NCI-H460 (cell line): ENCODE measurements at places on chromosomes 6 and 20.

DNA sequence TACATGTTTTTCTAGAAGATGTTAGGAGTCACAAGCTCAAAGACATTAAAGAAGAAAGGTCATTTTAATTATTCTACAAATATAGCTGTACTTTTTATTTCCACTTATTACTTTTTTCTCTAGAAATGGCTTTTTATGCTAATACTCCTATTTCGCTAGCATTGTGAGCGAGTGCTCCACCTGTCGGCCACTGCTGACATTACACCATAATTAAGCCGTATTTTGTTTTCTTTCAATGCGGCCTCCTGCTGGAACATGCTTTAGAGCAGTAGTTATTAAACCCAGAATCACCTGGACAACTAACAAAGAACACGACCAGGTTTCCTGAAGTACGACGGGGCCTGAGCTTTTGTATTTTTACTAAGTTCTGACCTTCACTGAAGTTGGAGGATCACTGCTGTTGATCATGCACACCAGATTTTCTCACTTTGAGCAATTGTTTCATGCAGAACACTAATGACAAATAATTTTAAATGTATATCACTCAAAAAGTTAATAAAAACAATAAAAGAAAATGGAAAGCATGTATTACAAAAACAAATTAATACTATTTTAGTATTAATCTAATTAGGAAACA, 74.1 kb upstream of the PAK5 start:
- DNase-seq, result peak; percentile 31

GRCh38 chr6:20699402-20699801, 165.1 kb downstream of the CDKAL1 start:
- no peak for DNase-seq

DNA sequence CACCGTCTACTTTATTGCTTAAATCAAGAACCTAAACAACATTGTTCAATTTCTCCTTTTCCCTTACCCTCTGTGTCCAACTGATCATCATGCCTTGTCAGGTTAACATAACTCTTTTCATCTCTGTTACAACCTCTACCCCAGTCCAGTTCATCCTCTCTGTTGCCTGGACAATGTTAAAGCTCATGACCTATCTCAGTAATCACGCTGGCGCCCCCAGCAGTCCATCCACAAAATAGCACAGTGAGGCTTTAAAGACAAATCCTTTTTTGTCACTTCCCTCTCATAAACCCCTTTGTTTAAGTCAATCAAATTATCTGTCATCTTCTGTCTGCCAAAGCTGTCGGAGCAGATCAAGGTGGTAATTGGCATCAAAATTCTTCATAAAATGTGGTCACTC, 140.1 kb downstream of the QKI start:
- peak; percentile 42 for DNase-seq

GRCh38 chr20:16175322-16175961, 397.8 kb downstream of the KIF16B start:
- no peak for DNase-seq

DNA sequence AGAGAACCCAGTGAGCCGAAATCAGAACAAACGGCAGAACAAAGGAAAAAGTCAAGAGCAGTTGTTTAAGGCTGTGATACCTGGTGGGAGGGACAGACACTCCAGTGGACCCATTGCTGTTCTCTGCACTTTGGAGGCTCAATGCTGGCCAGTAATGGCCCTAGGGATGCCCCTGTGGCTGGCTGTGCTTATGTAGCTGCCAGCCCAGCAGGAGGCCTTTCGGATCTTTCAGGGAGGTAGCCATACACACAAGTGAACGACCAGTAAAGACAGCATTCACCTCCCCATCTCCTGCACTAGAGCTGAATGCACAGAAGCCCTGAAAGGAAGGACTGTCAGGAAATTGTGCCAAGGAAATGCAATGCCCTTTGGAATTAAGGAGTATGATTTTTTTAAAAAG, 34.3 kb downstream of the GPLD1 start:
- DNase-seq, result no peak

DNA sequence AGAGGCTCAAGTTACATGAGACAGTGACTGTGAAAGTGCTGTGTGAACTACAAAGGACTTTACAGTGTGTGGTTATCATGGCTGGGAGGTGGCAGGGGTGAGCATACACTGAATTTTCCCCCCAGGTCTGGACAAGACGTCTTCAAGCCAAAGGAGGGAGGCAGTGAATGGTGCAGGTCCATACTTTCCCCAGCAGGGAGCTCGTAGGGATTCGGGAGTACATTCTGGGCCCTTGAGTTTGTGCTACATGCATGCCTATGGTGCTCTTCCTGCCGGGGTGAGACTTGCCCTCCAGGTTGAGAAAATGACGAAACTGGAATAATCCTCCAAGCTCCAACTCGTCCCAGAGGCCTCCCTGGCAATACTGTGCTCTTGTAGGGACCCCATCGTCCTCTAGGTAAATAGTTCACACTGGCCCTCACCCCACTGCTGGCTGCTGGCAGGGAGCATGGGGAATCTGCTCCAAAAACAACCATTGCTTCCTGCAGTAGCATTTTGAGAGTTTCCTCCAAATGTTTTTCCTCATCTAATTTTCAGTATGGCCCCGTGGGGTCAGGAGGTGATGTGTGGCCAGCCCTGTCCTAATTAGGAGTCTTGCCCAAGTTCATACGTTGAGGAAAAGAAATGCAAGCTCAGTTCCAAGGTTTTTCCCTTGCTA, 57.6 kb downstream of the ZNF831 start:
- DNase-seq, result no peak

GRCh38 chr6:140403020-140403419, 1028.6 kb upstream of the CITED2 start:
- DNase-seq, result no peak

- no peak for DNase-seq
Observed at GRCh38 chr20:50873585-50873984, 57.7 kb downstream of the ADNP start.

DNA sequence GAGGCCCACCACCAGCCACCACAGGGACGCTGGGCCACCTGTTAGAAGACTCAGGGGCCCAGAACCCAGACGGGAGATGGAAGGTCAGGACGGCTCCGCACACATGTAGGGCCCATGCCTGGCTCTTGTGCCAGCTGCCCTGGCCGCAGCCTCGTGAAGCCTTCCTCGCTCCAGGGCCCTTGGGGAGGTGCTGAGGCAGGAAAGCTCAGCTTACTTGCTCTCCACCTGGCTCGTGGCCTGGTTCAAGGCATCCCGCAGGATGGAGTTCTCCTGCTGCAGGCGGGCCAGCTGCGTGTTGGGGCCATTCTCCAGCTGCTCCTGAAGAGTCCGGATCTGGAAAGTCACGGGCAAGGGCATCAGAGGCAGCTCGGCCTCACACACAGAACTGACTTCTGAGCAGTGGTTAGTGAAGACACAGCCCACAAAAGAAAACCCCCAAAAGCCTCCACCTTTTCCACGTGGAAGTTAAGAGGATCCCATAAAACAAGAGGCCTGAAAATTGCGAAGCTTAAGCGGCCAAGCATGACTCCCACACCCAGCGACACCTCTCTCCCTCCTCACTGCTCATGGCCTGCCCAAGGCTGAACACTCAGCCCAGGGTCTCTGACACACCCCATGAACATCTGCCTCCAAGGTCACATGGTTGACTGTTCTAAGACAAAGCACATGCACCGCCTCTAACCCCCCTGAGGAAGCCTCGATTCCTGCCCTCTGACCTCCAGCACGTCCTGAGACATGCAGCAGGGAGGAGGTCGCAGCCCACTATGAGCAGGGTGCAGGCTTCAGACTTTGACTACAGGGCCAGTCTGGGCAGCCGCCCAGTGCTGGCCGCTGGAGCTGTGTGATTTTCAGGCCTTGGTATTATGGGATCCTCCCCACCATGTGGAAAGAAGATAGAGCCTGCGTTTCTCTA, 46.5 kb downstream of the RRBP1 start:
- no peak for DNase-seq

GRCh38 chr20:23344336-23344735, 6.3 kb upstream of the NXT1 start:
- no peak for DNase-seq

GRCh38 chr20:50038574-50038991, 55.8 kb downstream of the SNAI1 start:
- DNase-seq, result no peak

DNA sequence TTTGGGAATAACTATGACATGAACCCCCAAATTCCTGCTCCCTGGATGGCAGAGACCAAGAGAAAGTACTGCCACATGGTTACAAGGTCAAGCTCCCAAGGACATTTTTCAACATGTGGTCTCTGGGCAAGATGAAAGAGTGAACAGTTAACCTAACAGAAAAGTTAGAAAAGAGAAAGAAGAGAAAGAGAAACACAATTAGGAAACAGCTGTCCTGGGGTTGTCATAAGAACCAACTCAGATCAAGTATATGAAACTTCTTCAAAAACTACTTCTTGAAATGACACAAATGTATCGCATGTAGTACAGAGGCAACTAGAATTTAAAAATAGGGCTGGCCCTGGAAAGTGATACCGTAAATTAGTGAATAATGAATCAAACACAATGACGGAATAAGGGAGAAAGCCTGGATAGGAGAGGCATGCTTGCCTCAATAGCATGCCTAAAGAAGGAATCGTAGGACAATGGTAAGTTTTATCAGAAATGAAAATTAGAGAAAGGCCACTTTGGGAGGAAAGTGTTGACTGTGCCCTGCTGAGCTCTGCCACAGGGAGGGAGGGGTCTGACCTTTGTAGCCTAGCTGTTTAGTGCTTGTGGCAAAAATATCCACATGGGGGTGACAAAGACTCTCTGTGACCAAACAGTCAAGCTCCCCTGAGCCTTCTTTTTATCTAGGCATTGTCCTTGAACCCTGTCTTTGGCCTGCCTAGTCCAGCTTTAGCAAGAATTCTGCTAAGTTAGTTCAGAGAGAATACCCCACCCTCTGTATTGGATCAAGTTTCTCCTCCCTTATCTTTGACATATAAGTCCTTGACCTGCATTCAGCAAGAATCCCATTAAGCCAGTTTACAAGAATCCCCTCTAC, 4.3 kb upstream of the DCBLD1 start:
- no peak for DNase-seq

DNA sequence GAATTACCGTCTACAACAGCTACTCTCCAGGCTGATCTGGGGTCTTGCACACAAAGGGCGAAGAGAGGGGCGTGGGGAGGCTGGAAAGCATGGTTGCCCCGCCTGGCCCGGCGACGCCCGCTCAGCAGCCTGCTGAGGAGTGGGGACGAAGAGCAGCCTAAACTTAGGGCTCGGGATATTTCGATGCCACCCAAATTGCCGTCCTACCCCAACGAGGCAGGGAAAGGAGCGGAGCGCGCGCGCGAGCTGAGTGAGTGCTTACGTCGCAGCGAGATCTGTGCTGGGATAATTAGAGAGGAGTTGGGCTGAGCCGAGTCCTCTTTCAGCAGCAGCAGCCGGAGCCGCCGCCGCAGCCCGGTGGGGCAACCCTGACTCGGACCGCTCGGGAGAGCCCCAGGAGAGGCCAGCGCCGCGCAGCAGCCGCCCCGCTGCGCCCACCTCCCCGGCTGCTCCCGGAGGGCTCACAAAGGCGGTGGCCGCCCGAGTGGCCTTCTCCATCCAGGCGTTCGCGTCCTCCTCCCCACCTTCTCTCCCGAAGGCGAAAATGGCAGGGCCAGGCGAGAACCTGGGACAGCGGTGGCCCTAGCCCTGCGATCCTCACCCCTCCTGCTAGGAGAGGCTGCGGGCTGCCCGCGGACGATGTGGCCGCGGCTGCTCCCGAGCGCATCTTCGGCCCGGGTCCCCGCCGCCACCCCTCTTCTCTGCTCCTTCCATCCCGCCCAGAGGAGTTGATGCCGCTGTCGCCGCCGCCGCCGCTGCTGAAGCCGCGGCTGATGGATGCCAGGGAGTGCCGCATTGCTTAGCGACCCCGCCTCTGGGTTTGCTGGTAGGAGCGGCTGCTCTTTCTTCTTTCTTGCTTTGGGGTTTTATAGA, at the start of gene CLVS2:
CLVS2 (plus strand) TSS at position 315 of the 873 bp plus-strand sequence. CDS start 1,543 bp downstream, outside the sequence.
- no peak for DNase-seq

DNA sequence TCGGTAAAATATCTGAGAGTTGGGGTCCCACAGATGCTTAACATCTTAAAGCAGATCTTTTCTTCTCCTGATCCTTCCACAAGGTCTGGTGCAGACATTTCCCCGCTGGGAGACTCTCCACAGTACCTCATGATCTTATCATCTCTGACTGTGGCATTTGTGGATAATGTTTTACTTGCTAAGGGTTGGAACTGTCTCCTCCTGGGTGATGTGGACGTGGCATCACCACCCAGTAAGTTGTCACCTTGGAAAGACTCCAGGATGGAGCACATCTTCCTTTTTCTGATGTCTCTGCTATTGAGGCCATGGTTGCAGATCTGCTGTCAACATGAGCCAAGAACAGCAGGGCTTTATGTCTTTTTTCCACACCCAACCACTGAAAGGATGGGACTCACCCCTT, 42.0 kb upstream of the FANCE start:
- DNase-seq, result no peak

- no peak for DNase-seq
Observed at GRCh38 chr20:42949950-42950349, 239.8 kb downstream of the PTPRT start.

DNA sequence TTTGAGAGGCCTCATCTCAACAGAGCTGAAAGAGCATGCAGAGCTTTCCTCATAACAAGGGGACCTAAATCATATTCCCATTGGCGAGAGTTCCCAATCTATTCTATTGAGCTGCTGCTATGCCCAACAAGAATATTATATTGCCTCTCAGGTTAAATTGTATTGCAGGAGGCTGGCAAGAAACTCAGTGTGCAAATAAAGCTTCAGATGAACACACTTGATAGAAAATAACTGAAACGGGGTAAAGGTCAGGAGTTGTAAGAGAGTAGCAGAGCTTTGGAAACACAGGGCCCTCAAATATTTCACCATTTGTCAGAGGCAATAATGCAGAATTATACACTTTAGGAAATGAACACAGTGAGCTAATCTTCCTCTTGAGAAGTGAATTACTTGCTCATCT, 364.3 kb upstream of the SPTLC3 start:
- no peak for DNase-seq

DNA sequence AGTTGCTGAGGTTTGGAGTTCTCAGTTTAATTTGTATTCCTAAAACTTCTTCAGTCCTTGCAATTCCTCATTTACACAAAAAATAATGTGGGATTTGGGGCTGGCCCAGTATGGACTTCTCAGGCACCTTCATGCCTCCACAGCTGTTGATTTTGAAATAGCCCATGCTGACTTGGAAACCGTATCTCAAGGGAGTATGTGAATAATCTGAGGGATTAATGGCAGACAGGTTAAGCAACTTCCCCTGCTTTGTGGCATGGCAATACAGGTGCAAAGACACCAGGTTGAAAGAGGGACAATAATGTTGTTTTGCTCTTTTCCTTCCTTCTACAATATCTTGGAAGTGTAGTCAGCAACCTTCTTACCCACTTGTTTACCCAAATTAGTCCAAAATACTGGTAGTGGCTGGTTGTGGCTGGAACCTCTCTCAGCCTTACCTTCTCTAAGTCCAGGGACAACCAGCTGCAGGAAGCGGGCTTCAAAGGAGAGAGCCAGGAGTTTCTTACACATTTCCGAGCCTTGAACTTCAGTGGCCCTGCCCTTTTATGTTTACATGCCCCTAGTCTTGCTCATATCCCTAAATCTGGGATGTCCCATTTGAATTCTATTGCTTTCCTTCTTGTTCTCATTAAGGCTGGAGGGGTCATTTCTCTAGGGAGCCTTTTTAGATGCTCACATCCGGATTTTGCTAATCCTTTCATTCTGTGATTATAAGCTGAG, 44.1 kb upstream of the ADGRF1 start:
- DNase-seq, result no peak
